ENCODE measurements at places on chromosomes 1 and 21.

GRCh38 chr1:234396871-234397270, 23.6 kb downstream of the COA6 start:
- DNase-seq: no peak

DNA sequence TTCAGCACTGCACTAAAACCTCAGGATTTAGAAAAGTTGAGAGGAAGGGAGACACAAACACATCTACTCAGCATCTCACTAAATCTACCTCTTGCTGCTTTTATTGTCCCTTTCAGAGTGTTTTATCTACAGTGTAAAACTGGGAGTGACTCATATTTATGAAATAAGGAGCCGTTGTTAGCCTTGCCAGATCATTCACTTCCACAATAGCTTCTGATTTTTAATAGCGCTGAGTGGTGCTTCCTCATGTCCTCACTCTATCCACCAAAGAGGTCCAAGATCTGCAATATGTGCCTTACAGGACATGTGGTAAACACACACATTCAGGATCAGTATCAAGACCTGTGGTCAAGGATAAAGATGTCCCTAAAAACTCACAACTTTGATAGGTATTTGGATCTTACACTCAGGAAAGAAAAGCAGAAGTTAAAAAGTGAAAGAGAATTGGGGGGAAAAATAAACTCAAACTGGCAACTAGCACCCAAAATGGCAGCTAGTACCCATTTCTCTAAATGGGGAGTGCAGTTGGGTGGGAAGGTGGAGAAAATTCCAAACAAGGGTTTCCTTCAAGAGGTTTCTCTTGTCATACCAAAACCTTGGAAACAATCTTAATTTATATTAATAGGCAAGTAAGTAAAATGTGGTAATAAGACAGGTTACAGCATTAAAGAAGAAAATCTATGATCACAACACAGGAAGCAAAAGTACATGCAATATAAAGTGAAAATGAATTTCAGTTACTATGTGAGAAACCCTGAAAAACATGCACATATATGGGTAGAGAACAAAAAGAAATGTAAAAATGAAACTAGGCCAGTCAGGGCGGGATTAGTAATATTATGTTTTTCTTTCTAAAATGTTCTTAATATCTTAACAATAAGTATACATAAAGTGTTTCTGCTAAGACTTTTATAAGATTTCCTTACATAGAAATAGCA, 15.9 kb downstream of the DUSP10 start:
- peak; percentile 28 for DNase-seq

- no peak for DNase-seq
Observed at GRCh38 chr1:65378247-65378946, 42.1 kb upstream of the LEPR start.

- DNase-seq: no peak
Observed at GRCh38 chr1:204979891-204980649, 62.9 kb upstream of the CNTN2 start.

All from fibroblast of skin of right biceps (primary cell).